Muscle of arm (tissue), 14 donors: ENCODE measurements at places on chromosomes 12 and 14. TPM values are rescaled to one million over a fixed set of nuclear protein-coding genes. Genes with fewer than 3 reads are reported as not detected.

GPR132 gene
- 0.79 TPM for polyA plus RNA-seq

APOF gene
- not detected for polyA plus RNA-seq

TNS2 gene
- polyA plus RNA-seq: 97.0 TPM

CCDC85C gene
- polyA plus RNA-seq: 4.6 TPM

VRK1 gene
- polyA plus RNA-seq: 17.2 TPM

EIF2S3B gene
- 19.9 TPM for polyA plus RNA-seq

OR4E2 gene
- polyA plus RNA-seq: not detected

GLI1 gene
- polyA plus RNA-seq: 7.4 TPM
